ENCODE measurements at places on chromosomes 7 and 10. TPM values are rescaled to one million over a fixed set of nuclear protein-coding genes. Genes with fewer than 3 reads are reported as not detected.

DNA sequence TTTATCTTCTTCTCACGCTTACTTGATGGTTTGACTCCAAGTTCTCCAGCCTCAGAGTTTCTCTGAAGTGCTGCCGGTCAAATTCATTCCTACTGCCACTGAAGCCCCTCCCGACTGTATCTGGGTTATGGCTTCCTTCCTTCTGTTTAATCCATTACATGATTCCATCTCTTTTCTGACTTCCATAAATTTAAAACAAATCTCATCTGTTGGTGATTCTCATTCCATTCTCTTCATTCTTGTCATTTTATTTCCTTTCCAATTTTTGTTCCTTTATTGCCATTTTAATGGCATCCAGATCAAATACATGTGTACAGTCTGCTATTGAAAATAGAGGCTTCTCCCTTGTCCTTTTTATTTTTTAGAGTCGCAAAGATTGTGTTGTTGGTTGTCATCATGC, 25.4 kb upstream of the HIBADH start:
- no peak for DNase-seq

DNA sequence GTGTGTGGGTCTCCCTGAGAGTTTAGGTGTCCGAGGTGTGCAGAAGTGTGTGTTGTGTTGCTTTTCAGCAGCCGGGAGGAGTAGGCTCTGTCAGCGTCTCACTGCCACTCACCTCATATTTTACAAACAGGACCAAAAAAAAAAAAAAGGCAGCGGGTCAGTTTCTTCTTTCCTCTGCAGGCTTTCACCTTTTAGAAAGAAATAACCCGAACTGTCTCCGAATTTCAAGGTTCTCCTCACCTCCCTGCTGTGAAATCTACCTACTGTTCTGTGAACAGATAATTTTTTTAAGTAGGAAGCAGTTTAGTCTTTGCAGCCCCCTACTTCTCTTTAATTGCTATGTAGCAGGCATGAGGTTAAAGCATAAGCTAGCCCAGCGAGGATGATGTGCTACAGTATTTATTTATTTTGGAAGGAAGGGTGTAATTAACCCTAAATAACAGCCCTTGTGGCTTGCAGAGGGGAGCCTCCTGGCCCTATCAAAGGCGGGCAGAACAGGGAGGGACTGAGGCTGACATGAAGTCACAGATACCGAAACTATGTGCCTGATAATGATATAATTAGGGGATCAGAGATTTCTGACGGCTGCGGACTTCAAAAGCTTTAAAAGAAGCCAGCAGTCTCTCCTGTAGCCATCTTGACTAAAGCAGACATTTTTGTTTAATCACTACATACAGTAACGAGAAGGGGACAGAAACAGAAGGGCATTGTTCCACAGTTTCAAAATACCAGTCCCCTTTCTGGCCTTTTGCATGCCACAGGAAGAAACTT, 1.6 kb downstream of the BAMBI start:
- no peak for DNase-seq

- no peak for DNase-seq
Measured at GRCh38 chr10:2392145-2392812, 655.0 kb upstream of the ADARB2 start.

DNA sequence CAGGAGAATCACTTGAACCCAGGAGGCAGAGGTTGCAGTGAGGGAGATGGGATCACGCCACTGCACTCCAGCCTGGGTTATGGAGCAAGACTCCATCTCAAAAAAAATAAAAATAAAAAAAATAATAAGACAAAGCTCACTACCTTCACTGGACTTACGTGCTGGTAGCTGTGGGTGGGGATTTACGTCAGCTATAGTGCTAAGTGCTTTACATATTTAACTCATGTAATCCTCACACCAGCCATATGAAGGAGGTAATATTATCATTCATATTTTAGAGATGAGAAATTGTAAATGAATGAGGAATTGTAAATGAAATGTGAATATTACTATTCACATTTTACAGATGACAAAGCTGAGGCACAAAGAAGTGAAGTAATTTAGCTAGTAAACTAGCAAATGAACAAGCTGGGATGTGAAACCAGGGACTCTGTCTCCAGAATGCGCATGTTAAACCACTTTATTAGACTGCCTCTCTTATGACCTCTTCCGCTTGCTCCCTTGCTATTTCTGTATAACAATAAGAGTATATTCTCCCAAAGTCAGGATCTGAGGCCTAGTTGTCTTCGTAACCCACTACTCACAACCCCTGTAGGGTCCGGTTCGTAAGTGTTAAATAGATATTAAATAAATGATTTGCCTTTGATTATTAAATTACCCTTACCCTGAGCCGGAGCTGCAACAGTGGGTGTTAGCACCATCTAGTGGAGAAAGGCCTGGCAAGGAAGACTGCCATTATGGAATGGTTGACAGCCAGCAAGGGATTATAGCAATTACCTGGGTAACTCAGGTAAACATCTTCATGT, 70.2 kb downstream of the HTR7 start:
- DNase-seq = no peak

DNA sequence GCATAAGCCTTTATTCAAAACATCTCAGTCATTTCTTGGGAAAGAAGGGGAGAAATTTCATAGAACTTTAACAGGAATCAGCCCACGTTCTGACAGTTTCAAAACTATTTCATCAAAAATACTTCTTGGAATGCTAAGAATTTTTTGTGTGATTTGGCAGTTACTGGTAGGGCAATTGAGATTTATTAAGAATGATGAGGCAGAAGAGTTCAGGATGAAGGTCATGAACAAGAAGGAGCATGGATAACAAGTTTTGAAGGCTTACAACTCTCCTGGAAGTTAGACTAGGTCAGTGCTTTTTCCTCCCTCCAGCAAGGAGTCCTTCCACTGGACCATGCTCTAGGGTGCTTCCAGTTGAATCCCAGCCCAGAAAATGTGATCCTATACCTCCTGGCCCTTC, 569.9 kb downstream of the ANKRD7 start:
- no peak for DNase-seq

GRCh38 chr7:108486291-108486966, 30.2 kb upstream of the NRCAM start:
- no peak for DNase-seq

- no peak for DNase-seq
Measured at GRCh38 chr10:14695847-14696480, 78.7 kb downstream of the FAM107B start.

GRCh38 chr10:30834153-30834552, 197.5 kb downstream of the ZNF438 start:
- DNase-seq = no peak

DNA sequence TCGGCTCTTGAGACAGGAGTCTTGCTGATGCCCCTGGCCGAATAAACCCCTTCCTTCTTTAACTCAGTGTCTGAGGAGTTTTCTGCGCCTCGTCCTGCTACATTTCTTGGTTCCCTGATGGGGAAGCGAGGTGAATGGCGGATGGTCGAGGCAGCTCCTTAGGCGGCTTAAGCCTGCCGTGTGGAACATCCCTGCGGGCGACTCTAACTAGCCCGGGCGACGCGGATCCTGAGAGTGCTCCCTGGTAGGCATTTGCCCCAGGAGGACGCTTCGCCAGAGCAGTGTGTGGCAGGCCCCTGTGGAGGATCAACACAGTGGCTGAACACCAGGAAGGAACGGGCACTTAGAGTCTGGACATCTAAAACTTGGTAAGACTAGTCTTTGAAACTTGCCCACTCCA, 12.0 kb upstream of the EPHB4 start:
- no peak for DNase-seq

GRCh38 chr10:20963721-20964595, 66.8 kb upstream of the NEBL start:
- no peak for DNase-seq

The FAM20C gene
- 18.5 TPM for total RNA-seq

The EPHB6 gene
- total RNA-seq = 3.8 TPM
